ENCODE measurements at places on chromosomes 6 and 20.

GRCh38 chr20:14916360-14916920 is 579.0 kb upstream of the FLRT3 start:
- DNase-seq = no peak
- no peaks in the 10 kb centered on the region for H3K4me1 ChIP-seq
- no peak overlapping the region for H3K4me3 ChIP-seq
- H3K27me3 ChIP-seq = no peaks in the 10 kb centered on the region
- no peaks in the 10 kb centered on the region for H3K36me3 ChIP-seq
- no peak overlapping the region for H3K27ac ChIP-seq

GRCh38 chr6:149840345-149841075 is 23.6 kb downstream of the LRP11 start:
- no peak overlapping the region for H3K4me3 ChIP-seq
- no peaks in the 10 kb centered on the region for H3K4me1 ChIP-seq
- no peak overlapping the region for H3K27ac ChIP-seq
- peaks cover 10% of the 10 kb centered on the region for H3K27me3 ChIP-seq

- no peak for DNase-seq
- H3K4me1 ChIP-seq = peaks cover 4% of the 10 kb centered on the region
- H3K36me3 ChIP-seq = no peaks in the 10 kb centered on the region
- no peak overlapping the region for H3K4me3 ChIP-seq
- H3K27ac ChIP-seq = no peak overlapping the region
- no peaks in the 10 kb centered on the region for H3K27me3 ChIP-seq
Observed at GRCh38 chr6:43995137-43995536, 132.1 kb downstream of the MRPL14 start.

DNA sequence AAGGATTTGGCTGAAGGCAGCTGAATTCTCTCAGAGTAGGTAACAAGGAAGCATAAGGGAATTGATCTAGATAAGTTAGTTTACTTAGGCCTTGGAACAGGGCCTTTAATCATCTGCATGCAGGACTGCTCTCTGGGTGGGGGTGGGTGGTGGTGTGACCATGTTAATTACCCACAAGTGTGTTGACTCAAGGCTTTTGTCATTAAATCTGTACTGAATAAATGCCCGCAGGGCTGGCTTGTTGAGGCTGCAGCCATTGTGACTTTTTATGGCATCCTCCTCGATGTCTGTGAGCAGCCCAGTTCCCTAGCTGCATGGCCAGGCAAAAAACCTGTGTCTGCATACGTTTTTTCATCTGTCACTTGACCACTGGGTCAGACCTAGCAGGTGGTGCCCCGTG is 63.5 kb upstream of the ASCC3 start:
- H3K4me3 ChIP-seq = no peak overlapping the region
- DNase-seq = no peak
- H3K27me3 ChIP-seq = peaks cover 7% of the 10 kb centered on the region
- H3K36me3 ChIP-seq = no peaks in the 10 kb centered on the region
- H3K4me1 ChIP-seq = no peaks in the 10 kb centered on the region
- no peak overlapping the region for H3K27ac ChIP-seq

DNA sequence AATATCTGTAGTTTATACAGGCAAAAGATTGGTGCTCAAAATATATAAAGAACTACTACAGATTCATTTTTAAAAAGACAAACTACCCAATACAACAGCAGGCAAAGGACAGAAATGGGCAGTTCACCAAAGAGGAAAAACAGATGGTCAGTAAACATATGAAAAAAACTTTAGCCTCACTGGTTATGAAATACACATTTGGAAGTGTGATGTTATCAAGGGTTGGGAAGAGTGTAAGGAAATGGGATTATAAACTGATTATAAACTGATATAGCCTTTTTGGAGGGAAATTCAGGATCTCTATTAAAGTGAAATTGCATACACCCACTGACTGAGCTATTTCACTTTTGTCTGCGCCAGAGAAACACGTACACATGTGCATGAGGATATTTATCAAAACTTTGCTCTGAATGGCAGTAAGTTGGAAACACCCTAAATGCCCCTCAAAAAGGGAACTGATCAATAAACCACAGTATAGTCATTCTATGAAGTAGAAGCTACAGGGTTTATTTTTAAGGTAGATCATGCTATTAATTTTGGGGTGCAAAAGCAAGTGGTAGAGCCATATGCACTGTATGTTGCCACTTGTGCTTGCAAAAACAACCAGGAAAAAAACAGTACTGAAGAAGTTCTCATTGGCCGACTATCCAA is 32.2 kb upstream of the ARFGEF2 start:
- no peak for DNase-seq
- H3K4me3 ChIP-seq = no peak overlapping the region
- no peaks in the 10 kb centered on the region for H3K36me3 ChIP-seq
- no peak overlapping the region for H3K27ac ChIP-seq
- peaks cover 5% of the 10 kb centered on the region for H3K4me1 ChIP-seq
- H3K27me3 ChIP-seq = no peaks in the 10 kb centered on the region

- peaks cover 81% of the 10 kb centered on the region for H3K4me1 ChIP-seq
- peak overlapping the region; percentile 56 for H3K4me3 ChIP-seq
- H3K36me3 ChIP-seq = peaks cover 59% of the 10 kb centered on the region
- DNase-seq = no peak
- H3K27ac ChIP-seq = peak overlapping the region; percentile 80
Observed at GRCh38 chr6:90194371-90194841, 102.2 kb downstream of the BACH2 start.
